ENCODE measurements at places on chromosomes 3 and 15. TPM values are rescaled to one million over a fixed set of nuclear protein-coding genes. Genes with fewer than 3 reads are reported as not detected.

The MINAR1 gene
- total RNA-seq: 0.32 TPM

The PPM1L gene
- 11.9 TPM for total RNA-seq

The ZNF35 gene
- 13.7 TPM for total RNA-seq

The SCN10A gene
- not detected for total RNA-seq

The CD80 gene
- 23.1 TPM for total RNA-seq

The ACSBG1 gene
- total RNA-seq: not detected

The LCTL gene
- not detected for total RNA-seq

The CX3CR1 gene
- 5.1 TPM for total RNA-seq

The DMXL2 gene
- total RNA-seq: 62.2 TPM

The RCCD1 gene
- 10.1 TPM for total RNA-seq

The LSM3 gene
- 10.2 TPM for total RNA-seq

The ZBTB47 gene
- 15.2 TPM for total RNA-seq

The DRD3 gene
- not detected for total RNA-seq

The CASR gene
- 0.22 TPM for total RNA-seq

The DOCK3 gene
- total RNA-seq: 0.50 TPM

The CD200R1 gene
- total RNA-seq: 9.8 TPM

The TTLL13 gene
- not detected for total RNA-seq

The MUSTN1 gene
- 4.1 TPM for total RNA-seq

The GOLGA8H gene
- 0.72 TPM for total RNA-seq

The TNNC1 gene
- 1.3 TPM for total RNA-seq

The GCHFR gene
- 8.8 TPM for total RNA-seq

The ZNF662 gene
- total RNA-seq: 4.5 TPM

The SEMA6D gene
- total RNA-seq: 1.3 TPM

The RLBP1 gene
- total RNA-seq: not detected

The PLA2G4D gene
- total RNA-seq: not detected

Measured in spleen (tissue), 13 donors.